ENCODE measurements at places on chromosomes 2 and 18. TPM values are rescaled to one million over a fixed set of nuclear protein-coding genes. Genes with fewer than 3 reads are reported as not detected.

DNA sequence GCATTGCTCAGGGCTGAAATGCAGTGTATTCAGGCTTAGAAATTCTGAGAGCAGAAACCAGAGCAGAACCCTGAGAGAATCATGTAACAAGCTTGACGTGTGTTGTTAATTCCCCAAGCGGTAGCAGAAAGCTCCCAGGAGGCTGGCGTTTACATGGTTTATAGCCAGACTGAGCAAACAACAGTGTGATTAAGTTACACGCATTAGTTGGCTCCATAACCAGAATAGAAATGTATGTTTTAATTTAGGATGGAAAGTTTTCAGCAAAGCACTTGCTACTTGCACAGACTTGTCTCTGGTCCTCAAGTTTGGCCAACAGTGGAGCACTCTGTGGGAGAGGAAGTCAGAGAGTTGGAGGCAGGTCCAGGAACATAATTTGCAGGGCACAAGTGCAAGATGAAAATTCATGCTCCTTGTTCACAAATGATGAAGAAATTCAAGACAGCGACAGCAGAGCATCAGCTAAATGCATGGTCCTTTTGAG is 69.3 kb downstream of the MAPK4 start:
- no peak for DNase-seq

DNA sequence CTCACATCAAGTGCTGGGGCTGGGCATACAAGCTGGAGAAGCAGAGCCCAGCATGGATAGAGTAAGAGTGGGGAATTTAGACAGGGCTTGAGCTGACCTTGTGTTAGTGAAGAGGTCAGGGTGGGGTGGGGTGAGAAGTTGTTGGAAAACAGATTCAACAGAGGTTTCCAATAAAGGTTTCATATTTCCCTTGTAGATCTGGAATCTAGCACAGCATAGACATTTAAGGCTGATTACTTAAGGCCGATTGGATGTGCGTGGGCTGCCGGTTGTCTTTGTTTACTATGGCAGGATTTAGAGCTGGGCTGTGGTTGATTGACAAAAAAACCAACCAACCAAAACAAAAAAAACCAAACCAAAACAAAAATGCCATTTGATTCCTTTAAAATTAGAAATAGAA is 114.9 kb upstream of the SEC11C start:
- DNase-seq: no peak

DNA sequence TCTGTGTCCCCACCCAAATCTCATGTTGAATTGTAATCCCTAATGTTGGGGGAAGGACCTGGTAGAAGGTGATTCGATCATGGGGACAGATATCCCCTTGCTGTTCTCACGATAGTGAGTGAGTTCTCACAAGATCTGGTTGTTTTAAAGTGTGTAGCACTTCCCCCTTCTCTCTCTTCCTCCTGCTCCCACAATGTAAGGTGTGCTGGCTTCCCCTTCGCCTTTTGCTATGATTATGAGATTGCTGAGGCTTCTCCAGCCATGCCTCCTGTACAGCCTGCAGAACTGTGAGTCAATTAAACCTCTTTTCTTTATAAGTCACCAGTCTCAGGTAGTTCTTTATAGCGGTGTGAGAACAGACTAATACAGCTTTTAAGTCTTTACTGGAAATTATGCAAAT is 193.3 kb upstream of the RBBP8 start:
- no peak for DNase-seq

DNA sequence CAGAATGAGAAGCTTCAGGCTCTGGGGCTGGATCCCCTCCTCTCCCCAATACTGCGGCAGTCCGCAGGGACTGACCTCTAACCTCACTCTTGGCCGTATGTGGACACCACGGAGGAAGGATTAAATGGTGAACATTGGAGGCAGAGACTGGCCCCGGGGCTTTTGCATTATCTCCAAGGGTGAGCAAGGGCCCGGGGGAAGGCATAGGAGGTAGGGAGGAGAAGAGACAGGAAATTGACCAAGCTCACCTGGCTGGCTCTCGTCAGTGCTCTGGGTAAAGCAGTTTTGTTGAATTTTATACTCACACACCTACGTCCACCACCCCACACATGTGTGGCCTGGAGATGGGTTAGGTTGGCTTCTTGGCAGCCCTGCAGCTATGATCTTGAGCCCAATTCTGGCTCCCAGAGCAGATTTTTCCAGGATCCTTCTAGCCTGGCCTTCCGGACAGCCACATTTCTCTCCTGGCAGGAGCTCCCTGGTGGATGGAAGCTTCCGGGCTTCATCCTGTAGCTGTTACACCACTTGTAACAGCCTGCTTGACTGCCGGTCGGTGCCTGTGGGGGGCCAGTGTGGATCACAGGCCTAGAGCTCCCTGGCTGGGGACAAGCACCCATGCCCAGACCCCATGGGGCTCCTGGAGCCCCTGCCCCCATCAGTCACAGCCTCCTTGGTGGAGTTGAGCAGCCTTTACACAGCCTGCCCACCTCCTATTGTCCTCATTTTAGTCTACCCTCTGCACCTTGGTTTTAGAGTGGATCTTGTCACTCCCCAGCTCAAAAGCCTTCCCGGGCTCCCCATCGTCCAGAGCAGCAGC is 7.6 kb downstream of the ITM2C start:
- DNase-seq: no peak

GRCh38 chr2:165440367-165440766 is 29.1 kb upstream of the CSRNP3 start:
- DNase-seq: no peak

Gene UGT1A3
- total RNA-seq: not detected

DNA sequence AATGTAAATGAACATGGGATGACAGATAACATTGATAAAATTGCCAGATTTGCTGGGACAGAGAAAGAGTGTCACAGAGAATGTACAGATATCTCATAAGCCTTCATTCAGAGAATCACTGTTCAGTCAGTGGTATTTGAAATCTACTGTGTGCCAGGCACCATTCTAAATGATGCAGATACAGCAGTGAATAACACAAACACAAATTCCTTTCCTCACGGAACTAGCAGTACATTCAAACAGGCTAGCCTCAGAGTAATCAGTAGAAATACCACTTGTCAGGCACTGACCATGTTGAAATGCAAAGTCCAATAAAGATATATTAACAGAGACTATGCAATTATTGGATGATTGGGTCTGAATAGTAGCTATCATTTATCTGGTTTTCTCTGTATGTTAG is 211.0 kb downstream of the RDH14 start:
- no peak for DNase-seq

Gene BUB1
- total RNA-seq: 80.2 TPM

DNA sequence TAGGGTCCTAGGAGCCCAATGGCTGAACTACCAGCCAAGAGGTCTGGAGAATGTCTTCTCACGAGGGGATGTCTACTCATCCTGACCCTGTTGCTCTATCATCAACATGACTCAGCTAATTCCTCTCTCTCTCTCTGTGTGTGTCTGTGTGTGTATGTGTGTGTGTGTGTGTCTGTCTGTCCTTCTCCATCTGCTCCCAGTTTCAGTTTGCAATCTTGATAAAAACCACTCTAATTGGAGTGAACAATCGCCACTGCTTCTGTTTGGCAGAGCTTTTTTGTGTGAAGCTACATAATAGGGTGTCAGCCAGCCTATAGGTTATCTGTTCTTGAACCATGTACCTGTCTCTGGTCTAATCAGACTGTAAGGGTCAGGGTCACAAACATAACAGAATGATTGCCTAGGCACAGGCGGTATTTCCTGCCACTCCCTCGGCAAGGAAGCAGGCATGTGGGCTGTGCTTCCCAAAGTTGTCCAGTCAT is 219.8 kb downstream of the SH3BP4 start:
- no peak for DNase-seq

- no peak for DNase-seq
Observed at GRCh38 chr18:74631623-74632350, 34.1 kb downstream of the ZNF407 start.

Data from HCT116 (cell line).